ENCODE measurements at places on chromosomes 2 and 18.
A peak's percentile ranks its signal among the peaks of the same experiment; 100 is the strongest.

GRCh38 chr2:9629222-9630116 lies 1.3 kb downstream of the YWHAQ start:
- DNase-seq = no peak

DNA sequence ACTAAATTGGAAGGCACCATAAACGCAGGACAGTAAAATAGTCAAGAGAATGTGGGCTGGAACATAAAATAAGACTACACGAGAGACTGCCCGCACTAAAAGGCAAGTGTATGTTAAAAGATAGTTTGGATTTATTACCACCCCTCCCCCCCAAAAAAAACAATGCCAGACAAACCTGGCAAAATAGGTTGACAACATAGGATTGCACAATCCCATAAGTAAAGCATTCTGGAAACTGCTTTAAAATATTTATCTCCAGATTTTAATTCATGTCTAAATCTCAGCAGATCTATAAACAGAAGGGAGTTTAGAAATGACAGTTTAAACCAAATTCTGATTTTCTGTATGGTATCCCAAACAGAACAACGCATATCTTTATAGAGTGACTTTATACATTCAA lies 455.1 kb downstream of the ERBB4 start:
- no peak for DNase-seq

DNA sequence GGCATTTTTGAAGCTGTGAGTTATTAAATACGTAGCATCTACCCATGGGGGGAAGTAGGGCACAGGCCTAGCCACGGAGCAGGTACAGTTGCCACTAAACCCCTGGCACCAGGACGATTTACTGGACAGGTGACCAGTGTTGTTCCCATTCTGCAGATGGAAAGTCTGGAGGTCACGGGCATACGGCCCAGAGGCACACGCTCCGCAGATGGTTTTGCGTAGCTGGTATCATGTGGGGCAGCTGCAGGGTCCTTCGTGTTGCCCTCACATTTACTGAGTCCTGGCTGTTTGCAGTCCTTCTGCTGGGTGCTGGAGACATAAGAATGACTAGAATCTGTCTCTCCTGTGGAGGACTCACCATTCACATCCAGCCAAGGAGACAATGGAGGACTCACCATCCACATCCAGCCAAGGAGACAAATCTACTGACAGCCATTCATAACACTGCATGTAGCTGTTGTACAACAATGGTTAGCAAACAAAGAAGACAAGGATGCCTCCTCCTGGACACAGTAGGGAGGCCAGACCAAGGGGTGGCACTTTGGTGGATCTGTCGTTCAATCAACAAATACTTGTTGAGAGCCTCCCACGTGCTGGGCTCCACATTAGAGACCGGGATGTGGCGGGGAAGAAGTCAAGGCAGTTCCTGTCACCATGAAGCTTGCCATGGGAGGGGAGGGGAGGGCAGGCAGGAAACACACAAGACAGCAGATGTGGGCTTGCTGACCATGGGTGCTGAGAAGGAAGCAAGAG lies 24.9 kb downstream of the TWIST2 start:
- DNase-seq = no peak

DNA sequence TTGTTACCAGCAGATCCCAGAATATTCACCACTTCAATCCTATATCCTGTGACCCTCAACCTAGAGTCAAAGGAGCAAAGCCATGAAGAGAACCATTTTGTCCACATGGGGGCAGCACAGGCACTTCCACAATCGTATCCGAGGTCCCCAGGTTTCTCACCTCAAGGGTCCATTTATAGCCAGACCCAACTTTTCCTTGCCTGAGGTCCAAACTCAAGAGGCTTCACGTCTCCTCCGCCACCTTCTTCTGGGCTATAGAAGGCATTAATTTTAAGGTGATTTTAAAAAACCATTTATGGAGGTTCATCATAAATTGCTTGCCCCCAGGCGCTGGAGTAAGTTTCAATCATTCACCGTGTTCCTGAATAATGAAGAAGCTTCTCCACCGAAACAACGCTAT lies 111.6 kb upstream of the NABP1 start:
- peak; percentile 17 for DNase-seq

GRCh38 chr2:113118263-113118657 lies 9.1 kb upstream of the IL1RN start:
- DNase-seq = no peak

- peak; percentile 32 for DNase-seq
These were observed 83.0 kb downstream of the LPIN1 start for GRCh38 chr2:11829324-11829946.

GRCh38 chr2:227455200-227455599 lies 16.8 kb upstream of the AGFG1 start:
- DNase-seq = no peak

- DNase-seq = no peak
These were observed 11.1 kb downstream of the ONECUT2 start for GRCh38 chr18:57446322-57446721.

GRCh38 chr2:61707984-61708852 lies 145.6 kb downstream of the FAM161A start:
- DNase-seq = no peak

- DNase-seq = peak; percentile 24
These were observed 463 bp downstream of the PPP1CB start for GRCh38 chr2:28751956-28752630.

- DNase-seq = no peak
These were observed 74.7 kb upstream of the ODC1 start for GRCh38 chr2:10522726-10523405.

DNA sequence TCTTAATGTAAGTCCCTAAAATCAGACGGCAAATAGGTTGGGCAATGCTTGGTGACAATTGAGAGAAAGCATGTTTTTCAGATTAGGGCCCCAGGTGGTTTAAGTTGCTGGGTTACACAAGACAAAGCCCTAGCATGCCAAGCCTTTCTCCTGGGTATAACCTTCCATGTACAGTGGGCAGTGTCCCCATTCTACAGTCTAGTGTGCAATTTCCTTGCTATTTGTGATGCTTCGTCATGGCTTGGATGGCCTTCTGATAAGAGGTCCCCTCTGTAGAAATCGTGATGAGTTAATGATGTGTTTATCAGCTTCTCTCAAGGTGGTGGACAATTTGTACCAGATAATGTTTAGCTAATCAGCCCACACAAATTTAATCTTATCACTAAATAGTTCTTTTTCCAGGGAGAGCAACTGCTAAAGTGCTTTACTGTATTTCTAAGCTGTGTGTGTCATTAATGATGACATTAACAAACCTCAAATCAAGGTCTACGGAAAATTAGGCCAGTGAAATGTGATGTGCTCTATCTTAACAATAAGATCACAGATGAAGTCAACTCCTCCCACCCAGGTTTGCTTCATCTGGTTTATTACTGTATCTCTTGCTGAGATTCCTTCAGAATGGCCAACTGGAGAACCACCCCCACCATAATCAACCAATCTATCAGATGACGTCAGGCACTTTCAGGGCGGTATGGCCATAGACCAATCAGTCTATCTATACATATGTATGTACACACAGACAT lies 61.7 kb downstream of the PLB1 start:
- no peak for DNase-seq

DNA sequence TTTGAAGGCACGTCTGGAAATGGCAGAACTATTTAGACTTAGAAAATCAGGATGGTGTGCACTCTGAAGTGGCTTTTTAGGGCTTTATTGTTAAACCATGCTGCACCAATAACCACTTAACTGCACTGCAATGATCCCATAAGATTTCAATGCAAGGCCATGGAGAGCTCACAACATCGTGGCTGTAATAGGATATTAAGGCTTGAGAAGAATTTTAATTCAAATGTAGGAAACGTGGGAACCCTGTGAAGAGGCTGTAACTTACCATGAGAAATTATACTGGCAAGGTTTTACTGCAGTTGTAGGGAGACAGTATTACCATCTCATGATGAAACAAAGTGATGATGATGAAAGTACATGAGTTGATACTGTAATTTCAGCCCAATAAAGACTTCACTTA lies 242.5 kb downstream of the AFF3 start:
- DNase-seq = no peak

DNA sequence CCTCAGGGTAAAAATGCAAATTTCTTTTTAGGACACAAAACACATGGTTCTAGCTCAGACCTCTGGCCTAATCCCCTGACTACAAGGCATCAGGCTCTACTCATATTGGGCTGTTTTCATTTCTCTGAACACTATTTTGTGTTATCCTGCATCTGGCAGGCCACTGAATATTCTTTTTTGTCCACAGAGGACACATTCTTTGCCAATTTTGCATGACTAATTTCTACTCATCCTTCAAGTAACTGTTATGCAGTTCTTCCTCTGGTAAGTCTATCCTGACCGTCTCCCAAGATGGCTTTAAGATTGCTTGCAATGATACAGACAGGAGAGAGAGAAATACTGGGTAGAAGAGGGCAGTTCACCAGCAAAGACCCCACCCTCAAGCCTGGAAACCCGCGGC lies 107.6 kb upstream of the RGPD4 start:
- no peak for DNase-seq

DNA sequence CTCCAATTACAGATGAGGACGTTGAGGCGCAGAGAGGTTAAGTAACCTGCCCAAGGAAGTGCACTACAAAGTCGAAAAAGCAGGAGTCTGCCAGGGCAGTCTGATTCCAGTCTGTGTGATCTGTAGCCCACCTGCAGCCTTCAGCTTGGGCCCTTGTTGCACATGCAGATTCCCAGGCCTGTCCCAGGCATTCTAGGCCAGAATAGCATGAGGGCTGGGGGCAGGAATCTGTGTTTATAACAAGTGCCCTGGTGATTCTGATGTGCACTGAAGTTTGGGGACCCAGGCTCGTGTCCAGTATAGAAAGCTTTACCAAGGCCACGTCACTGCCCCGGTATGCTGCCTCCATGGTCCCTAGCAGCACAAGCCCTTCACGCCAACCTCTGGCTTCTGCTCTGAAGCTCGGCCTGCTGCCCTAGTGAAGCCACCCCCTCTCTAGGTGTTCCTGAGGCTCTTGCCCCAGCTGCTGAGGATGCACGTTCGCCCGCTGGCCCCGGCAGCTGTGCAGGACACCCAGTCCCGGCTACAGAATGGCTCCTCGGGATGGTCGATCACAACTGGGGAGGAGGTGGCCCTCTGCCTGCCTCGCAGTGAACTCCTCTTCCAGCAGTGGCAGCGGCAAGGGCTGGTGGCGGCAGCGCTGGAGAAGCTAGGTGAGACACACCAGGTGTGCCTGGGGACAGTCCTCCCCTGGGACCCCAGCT lies 4.6 kb downstream of the CHRNG start:
- DNase-seq = no peak

DNA sequence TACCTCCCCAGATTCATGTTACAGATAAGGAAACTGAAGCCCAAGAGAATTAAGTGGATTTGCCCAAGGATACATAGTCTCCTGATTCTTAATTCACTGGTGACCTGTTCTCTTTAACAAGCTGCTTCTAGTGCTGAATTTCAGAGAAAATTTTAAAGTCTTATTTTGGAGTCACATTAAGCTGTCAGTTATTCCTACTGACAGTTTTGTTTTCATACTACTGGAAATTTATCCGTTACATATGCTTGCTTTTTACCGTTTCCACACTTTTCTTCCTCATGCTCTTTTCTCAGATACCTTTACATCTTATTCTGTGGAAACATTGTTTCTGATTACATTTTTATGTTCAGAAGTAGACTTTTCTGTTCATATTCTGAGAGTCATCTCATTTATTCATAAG lies 1.3 kb downstream of the MOB4 start:
- no peak for DNase-seq

GRCh38 chr18:26960911-26961310 lies 95.4 kb upstream of the AQP4 start:
- DNase-seq = no peak

- no peak for DNase-seq
These were observed 4.5 kb upstream of the MAL start for GRCh38 chr2:95021023-95021416.

DNA sequence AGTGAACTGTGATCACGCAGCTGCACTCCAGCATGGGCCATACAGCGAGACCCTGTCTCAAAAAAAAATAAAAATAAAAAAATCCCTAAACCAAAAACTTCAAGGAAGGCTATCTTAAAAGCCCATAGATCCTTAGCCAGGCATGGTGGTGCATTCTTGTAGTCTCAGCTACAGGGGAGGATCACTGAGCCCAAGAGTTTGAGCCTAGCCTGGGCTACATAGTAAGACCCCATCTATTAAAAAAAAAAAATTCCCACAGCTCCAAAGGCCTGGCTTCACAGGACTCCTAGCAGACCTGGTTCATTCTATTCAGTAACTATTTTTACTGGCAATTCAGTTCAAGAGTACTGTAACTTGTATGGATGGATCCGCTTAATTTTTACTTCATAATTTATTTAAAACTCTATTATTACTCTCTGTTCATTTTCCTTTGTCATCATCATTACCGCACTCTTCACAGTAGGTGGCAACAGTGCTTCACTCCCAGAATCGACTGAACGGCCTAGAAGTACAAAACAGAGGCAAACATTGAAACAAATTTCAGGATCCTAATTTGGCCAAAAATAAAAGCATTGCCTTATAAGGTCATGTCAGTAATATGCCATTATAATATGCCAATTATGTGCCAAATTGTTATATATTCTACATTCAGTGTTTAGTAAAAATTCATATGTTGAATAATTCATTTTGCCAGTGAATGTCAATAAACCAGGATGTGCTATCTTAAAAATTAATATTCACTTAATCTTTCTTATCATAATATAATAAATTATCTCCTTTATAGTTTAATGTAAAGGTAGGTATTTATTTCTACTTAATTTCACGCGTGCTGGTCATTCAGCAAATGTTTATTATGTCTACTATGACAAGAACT lies 14.3 kb upstream of the STAM2 start:
- peak; percentile 52 for DNase-seq

GRCh38 chr2:113711851-113712250 lies 44.6 kb downstream of the SLC35F5 start:
- DNase-seq = no peak

GRCh38 chr2:195049372-195050031 lies 607.5 kb upstream of the SLC39A10 start:
- DNase-seq = no peak

- DNase-seq = no peak
These were observed 166.7 kb upstream of the ZEB2 start for GRCh38 chr2:144686518-144687215.

DNA sequence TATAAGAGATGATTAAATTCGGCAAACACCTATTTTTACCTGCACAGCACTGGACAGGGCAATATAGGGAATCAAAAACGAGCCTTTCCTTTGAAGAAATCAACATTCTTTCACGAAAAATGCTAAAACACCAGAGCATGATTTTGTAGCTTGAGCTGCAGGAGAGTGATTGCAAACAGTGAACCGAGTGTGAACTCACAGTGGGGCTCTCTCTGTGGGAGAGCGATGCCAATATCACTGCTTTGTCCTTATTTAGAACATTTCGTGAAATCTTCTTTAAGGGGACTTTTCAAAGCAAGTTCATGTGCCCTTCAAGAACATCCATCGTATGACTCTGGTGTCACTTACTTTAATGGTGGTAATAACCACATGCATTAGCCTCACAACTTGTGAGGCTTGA lies 238.8 kb downstream of the CD226 start:
- no peak for DNase-seq

GRCh38 chr2:231554748-231555545 lies 24.7 kb upstream of the NMUR1 start:
- no peak for DNase-seq
